Endothelial cell (in vitro differentiated cells): ENCODE measurements at places on chromosomes 4 and X. TPM values are rescaled to one million over a fixed set of nuclear protein-coding genes. Genes with fewer than 3 reads are reported as not detected.

Gene ZCCHC18
- 3.6 TPM for total RNA-seq

DNA sequence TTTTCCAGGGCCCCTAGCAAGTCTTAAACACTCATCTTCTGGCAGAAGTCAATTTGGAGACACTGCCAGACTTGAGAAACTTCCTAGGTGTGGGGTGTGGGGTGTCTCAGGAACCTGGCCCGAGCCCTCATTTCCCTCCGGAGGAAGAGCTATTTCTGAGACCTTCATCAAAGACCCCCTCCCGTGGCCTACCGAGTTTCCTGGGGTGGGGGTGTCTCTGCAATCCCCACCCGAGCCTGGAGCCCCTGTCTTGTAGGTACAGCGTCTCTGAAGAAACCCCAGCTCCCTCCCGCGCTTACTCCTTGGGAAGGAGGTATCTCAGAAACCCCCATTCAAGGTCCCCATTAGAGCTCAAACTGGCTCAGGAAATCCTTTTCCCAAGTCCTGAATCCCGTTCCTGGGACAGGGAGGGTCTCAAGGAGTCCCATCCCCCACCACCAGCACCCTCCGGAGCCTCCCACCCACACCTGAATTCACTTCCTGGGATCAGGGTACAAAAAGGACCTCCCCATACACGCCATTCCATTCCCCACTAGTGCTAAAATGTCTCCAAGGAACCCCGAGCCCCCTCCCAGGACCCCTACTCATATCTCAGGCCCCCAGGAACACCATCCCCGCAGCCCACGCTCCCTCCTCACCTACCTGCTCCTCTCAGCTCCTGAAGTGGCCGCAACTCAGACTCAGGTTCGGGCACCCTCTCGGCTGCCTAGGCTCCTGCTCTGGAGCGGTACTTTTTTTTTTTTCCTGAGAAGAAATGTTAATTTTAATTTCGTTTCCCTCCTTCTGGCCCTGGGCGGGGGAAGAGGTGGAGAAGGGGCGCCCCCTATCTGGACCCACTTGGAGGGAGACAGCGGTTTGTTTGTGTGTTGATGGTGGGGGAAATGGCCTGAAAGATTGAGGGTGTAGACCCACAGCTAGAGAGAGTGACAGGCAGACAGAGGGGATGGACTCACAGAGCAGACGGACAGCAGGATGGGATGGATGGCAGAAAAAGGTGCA is 1.1 kb downstream of the SLC38A5 start:
- DNase-seq: no peak

Gene DBET
- 0.28 TPM for total RNA-seq

DNA sequence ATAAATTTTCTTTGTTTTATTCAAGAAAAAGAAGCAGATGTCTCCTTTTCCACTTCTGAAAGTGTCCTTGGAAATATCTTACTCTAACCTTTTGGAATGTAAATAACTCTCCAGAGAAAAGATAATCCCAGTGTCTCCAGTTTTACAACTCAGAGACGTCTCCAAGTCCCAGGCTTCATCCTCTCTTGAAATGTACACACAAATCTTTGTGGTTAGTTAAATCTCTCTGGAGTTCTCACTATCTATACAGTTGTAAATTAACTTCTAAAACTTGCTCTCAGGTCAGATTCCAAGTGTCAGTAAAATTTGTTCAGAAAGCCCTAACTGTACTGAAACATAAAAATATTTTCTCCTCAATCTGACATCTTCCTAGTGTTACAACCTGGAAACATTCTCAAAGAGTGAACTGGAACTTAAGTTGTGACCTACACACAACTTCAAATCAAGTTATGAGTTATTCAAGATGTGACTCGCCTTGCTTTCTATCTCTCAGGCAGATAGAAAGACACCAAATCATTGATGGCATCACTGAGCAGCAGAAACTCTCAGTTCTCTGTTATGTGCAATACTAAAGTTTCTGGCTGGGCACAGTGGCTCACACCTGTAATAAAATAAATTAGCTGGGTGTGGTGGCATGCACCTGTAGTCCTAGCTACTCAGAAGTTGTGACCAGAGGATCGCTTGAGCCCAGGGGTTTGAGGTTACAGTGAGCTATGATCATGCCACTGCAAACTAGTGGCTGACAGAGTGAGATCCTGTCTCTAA is 284.2 kb downstream of the RCHY1 start:
- DNase-seq: no peak

- peak; percentile 6 for DNase-seq
Measured at GRCh38 chr4:80125252-80126177, 52.5 kb upstream of the ANTXR2 start.

- DNase-seq: no peak
Measured at GRCh38 chrX:9241427-9241826, 207.5 kb upstream of the FAM9B start.

- peak; percentile 33 for DNase-seq
Measured at GRCh38 chrX:54920610-54921426, at the start of gene TRO. TSS of gene TRO (plus strand) at chrX:54920824. CDS start at chrX:54922247, 1,423 bp downstream.

Gene CT83
- not detected for total RNA-seq

- DNase-seq: no peak
Measured at GRCh38 chr4:129446074-129446473, 350.1 kb downstream of the C4orf33 start.

Gene RAB9B
- total RNA-seq: 2.3 TPM
